ENCODE measurements at places on chromosomes 13 and 19.

DNA sequence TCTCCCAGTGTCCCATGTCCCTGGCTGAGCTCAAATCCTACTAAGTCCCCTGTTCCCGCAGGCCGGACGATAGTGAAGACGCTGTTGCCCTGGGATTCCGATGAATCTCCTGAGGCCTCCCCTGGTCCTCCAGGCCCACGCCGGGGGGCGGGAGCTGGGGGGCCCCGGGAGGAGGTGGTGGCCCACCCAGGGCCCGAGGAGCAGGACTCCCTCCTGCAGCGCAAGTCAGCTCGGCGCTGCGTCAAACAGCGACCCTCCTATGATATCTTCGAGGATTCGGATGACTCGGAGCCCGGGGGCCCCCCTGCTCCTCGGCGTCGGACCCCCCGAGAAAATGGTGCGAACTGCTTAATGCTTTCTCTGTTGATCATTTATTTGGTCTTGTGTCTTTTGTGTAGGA lies 5.9 kb downstream of the KMT2B start:
- H3K27me3 ChIP-seq, result no peaks in the 10 kb centered on the region
- H3K4me1 ChIP-seq, result no peaks in the 10 kb centered on the region
- no peak for DNase-seq
- peaks cover 79% of the 10 kb centered on the region for H3K36me3 ChIP-seq
- no peak overlapping the region for H3K27ac ChIP-seq
- H3K4me3 ChIP-seq, result no peak overlapping the region

- H3K36me3 ChIP-seq, result no peaks in the 10 kb centered on the region
- H3K4me3 ChIP-seq, result no peak overlapping the region
- H3K27me3 ChIP-seq, result no peaks in the 10 kb centered on the region
Measured at GRCh38 chr19:29882719-29883105, 59.3 kb upstream of the URI1 start.

DNA sequence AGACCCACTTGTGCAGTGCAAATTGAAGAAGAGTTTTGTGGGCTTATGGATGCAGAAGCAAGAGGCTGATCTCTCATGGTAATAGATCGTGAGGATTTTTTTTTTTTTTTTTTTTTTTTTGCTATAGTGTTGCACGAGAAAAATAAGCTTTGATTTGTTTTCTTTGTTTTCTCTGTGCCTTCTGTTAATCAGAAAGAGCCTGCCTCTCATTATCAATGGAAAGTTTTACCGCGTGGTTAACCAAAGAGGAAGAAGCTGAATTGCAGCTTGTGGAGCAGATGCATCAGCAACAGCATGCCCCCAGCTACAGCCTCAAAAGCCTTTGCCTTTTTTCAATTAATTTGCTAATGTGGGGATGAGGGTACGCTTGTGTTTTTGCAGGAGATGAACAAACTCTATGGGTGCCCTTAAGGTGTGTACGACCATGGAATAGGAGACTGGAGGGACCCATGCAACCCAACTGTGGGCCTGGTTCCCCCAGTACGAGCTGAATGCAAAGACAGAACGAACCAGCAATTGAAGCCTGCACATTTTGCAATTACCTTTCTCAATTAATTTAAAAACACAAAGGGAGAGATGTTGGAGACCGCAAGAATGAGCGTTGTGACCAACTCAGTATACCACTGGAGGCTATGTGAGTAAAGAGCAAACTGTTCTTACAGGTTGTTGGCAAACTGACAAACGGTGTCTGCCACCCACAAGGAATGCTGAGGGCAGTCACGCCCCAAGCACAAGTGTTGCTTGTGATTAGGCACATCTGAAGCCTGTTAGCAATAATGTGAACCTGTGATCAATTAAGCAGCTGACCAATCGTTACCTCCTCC lies 58.6 kb upstream of the SPRY2 start:
- H3K4me1 ChIP-seq, result peaks cover 3% of the 10 kb centered on the region
- H3K36me3 ChIP-seq, result no peaks in the 10 kb centered on the region
- no peak overlapping the region for H3K4me3 ChIP-seq
- no peaks in the 10 kb centered on the region for H3K27me3 ChIP-seq
- no peak overlapping the region for H3K27ac ChIP-seq

DNA sequence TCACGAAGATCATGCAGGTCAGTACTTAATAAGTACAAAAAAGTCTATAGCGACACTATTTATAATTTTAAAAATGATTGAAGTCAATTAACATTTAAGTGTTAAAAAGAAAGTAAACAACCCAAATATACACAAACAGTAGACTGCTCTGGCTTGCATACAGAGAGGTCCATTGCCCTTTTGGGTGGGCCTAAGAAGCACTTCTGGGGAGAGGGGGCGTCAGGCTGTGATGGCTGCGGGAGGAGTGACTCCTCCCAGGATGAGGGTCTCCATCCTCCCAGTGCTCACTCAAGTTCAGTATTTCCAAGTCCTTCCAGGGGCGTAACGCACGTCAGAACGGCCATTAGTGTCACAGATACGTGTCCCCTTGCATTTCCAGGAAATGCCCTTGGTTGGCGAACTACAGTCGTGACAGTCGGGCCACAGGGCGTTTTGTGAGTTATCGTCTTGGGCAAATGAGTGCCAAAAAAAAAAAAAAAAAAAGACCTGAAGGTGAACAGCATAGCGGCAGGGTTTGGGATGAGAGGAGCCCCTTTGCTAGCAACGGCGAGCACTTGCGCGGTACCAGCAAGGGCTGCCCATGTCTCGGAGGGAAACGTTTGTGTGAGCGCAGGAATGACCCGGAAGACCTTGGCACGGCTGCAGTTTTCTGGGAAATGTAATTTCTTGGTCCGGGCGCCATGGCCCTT lies at the start of gene SCGB2B2:
TSS of gene SCGB2B2 (minus strand) at position 463 of the 689 bp plus-strand sequence. CDS start 82,596 bp downstream, outside the sequence.
- peaks cover 8% of the 10 kb centered on the region for H3K4me1 ChIP-seq
- DNase-seq, result peak; percentile 72
- H3K27me3 ChIP-seq, result no peaks in the 10 kb centered on the region
- peak within 1 kb of the TSS; percentile 68 for H3K27ac ChIP-seq
- H3K4me3 ChIP-seq, result peak within 1 kb of the TSS; percentile 67
- H3K36me3 ChIP-seq, result peaks cover 35% of the 10 kb centered on the region

GRCh38 chr13:93767180-93767916 lies 540.7 kb downstream of the GPC6 start:
- H3K4me3 ChIP-seq, result no peak overlapping the region
- H3K36me3 ChIP-seq, result no peaks in the 10 kb centered on the region
- peaks cover 5% of the 10 kb centered on the region for H3K4me1 ChIP-seq
- H3K27ac ChIP-seq, result no peak overlapping the region

DNA sequence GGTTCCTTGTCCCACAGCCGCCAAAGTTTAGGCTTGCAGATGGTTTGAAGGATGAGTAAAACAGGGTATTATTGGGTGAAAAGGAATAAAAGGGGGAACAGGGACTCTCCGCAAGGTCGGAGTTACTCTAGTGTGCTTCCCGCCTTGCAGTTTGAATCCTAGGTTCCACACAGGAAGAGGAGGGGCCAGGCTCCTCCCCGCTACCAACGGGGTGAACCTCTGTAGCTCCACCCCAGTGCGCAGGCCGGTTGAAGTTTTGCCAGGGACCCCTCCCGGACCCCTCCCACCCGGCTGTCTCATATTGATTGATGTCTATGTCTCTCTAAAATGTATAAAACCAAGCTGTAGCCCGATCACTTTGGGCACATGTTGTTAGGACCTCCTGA lies 11.6 kb upstream of the GTF2F2 start:
- no peaks in the 10 kb centered on the region for H3K4me1 ChIP-seq
- H3K27ac ChIP-seq, result no peak overlapping the region
- H3K36me3 ChIP-seq, result no peaks in the 10 kb centered on the region
- no peak for DNase-seq
- no peak overlapping the region for H3K4me3 ChIP-seq

GRCh38 chr13:83618966-83619365 lies 263.3 kb downstream of the SLITRK1 start:
- H3K27ac ChIP-seq, result peak overlapping the region; percentile 23
- no peaks in the 10 kb centered on the region for H3K27me3 ChIP-seq
- peaks cover 35% of the 10 kb centered on the region for H3K4me1 ChIP-seq
- no peak for DNase-seq
- no peaks in the 10 kb centered on the region for H3K36me3 ChIP-seq

- peaks cover 64% of the 10 kb centered on the region for H3K4me1 ChIP-seq
- no peaks in the 10 kb centered on the region for H3K27me3 ChIP-seq
- no peaks in the 10 kb centered on the region for H3K36me3 ChIP-seq
- H3K27ac ChIP-seq, result peak overlapping the region; percentile 100
- DNase-seq, result peak; percentile 87
Measured at GRCh38 chr13:106151056-106151699, 384.3 kb downstream of the EFNB2 start.

GRCh38 chr13:107576430-107576829 lies 638.9 kb downstream of the LIG4 start:
- DNase-seq, result no peak
- no peaks in the 10 kb centered on the region for H3K36me3 ChIP-seq
- no peak overlapping the region for H3K4me3 ChIP-seq
- H3K27ac ChIP-seq, result no peak overlapping the region

- no peaks in the 10 kb centered on the region for H3K36me3 ChIP-seq
- no peaks in the 10 kb centered on the region for H3K27me3 ChIP-seq
- no peak for DNase-seq
- no peak overlapping the region for H3K27ac ChIP-seq
- H3K4me1 ChIP-seq, result no peaks in the 10 kb centered on the region
Measured at GRCh38 chr13:67776151-67776550, 546.0 kb upstream of the PCDH9 start.

DNA sequence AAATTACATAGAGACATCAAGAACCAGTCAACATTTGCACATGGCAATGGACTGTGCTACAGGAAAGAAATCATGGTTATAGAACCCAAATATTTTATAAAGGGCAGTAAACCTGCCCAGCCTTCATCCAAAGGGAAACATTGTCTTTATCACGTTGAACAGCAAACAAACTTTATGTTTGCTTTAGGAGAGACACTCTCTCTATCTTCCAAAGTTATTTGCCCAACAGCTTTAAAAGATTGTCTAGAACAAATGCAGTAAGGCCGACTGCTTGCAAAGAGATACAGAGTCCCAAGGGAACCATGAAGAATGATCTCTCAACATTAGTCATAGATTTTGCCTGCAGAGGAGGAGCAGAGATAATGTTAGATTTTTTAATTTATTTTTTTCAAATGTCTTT lies 1323.5 kb upstream of the SLC10A2 start:
- no peaks in the 10 kb centered on the region for H3K27me3 ChIP-seq
- no peaks in the 10 kb centered on the region for H3K36me3 ChIP-seq
- no peak overlapping the region for H3K27ac ChIP-seq
- DNase-seq, result no peak

DNA sequence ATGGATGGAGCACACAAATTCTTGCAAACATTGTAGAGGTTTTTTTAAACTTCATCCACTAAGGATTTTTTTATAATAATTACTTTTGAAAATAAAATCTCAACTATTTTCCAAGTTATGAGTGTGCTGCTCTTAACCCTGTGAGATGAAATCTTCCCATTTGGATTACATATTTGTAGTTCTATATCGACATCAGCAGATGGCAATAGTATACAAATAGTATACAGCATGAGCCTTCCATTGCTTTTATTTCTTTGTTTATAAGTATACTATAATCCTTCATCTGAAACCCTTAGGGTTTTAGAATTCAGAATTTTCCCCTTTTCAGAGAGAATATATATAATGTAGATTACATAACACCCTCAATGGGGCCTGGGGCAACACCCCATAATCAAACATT lies 70.5 kb downstream of the GJA3 start:
- no peak for DNase-seq
- H3K27me3 ChIP-seq, result no peaks in the 10 kb centered on the region
- no peak overlapping the region for H3K4me3 ChIP-seq
- no peaks in the 10 kb centered on the region for H3K4me1 ChIP-seq
- H3K27ac ChIP-seq, result no peak overlapping the region

DNA sequence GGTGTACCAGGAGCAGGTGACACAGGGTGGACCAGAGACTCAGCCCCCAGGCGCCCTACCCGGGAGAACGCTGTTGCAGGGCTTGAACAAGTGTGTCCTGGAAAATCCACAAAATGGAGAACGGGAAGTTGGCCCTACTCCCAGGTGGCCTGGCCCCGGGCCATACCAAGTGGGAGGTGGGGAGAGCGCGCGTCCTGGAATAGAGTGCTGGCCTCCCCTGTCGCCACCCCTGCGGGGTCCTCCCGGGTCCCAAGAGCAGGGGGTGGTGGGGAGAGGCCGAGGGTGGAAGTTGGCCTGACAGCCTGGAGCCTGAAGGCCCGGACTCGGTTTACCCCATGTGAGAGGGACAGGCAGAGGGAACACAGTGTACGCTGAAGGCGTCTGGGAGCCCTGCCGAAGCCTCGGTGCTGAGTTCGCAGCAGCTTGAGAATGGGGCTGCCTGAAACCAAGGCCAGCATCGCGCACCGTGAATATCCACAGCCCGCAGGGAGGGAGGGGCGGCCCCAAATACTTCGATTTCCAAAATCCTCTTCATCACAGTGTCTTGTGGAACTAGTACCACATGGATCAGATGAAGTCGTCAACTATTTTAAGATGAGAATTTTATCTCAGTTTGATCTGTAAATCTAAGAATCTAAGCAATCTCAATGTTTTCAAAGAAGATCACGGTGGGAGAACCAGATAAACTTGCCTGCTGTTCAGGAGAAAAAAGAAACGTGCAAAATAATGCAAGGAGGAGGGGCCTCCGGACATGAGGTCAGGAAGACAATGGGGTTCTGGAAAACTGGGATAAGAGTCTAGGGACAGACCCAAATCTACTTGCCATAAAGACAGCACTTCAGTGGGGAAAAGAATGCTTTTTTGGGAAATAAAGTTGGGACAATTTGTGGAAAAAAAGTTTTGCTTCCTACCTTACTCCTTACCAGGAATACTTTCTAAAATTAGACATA lies 10.4 kb upstream of the KLF16 start:
- H3K27me3 ChIP-seq, result no peaks in the 10 kb centered on the region
- DNase-seq, result peak; percentile 55
- peak overlapping the region; percentile 71 for H3K4me3 ChIP-seq
- peaks cover 3% of the 10 kb centered on the region for H3K36me3 ChIP-seq
- H3K27ac ChIP-seq, result peak overlapping the region; percentile 69

DNA sequence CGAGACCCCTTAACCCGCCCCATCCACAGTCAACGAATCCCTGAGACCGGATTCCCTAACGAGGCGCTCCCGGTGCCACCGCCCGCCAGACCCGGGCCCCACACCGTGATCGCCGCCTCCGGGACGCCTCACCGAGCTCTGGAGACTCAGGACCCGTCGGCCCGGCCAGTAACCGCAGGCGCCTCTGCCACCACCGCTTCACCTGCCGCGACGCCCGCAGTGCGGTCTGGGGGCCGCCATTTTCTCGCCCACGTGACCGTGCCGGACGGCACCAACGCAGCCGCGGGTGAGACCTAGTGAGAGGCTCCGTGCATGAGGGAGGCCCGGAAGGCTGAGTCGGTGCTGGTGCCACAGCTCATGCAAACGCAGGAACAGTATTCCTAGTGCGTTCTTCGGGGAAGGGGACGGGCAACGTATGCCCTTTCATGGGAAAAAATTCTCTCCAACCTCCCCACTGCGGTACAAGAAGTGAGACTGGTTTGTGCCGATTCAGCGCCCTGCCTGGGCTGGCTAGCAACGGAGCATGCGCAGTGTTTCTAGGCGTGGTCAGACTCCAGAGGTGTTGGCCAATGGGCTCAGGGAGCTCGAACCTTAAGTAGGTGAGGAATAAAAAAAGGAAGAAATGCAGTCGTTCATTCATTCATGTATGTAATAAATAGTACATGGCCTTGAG lies at the start of gene DOHH:
TSS of gene DOHH (minus strand) at position 246 of the 673 bp plus-strand sequence. CDS start 3,860 bp downstream, outside the sequence.
- H3K27ac ChIP-seq, result peak within 1 kb of the TSS; percentile 61
- peaks cover 7% of the 10 kb centered on the region for H3K4me1 ChIP-seq
- no peaks in the 10 kb centered on the region for H3K27me3 ChIP-seq
- peak within 1 kb of the TSS; percentile 72 for H3K4me3 ChIP-seq
- peaks cover 11% of the 10 kb centered on the region for H3K36me3 ChIP-seq
- peak; percentile 88 for DNase-seq

- H3K27me3 ChIP-seq, result no peaks in the 10 kb centered on the region
- peaks cover 25% of the 10 kb centered on the region for H3K36me3 ChIP-seq
- H3K27ac ChIP-seq, result peak overlapping the region; percentile 27
Measured at GRCh38 chr13:21511849-21512248, 52.7 kb upstream of the ZDHHC20 start.

- H3K4me1 ChIP-seq, result no peaks in the 10 kb centered on the region
- H3K4me3 ChIP-seq, result no peak overlapping the region
- no peak for DNase-seq
- H3K36me3 ChIP-seq, result no peaks in the 10 kb centered on the region
- no peaks in the 10 kb centered on the region for H3K27me3 ChIP-seq
Measured at GRCh38 chr13:40158218-40158617, 502.8 kb downstream of the COG6 start.
